ENCODE measurements at places on chromosomes 7 and 10.

DNA sequence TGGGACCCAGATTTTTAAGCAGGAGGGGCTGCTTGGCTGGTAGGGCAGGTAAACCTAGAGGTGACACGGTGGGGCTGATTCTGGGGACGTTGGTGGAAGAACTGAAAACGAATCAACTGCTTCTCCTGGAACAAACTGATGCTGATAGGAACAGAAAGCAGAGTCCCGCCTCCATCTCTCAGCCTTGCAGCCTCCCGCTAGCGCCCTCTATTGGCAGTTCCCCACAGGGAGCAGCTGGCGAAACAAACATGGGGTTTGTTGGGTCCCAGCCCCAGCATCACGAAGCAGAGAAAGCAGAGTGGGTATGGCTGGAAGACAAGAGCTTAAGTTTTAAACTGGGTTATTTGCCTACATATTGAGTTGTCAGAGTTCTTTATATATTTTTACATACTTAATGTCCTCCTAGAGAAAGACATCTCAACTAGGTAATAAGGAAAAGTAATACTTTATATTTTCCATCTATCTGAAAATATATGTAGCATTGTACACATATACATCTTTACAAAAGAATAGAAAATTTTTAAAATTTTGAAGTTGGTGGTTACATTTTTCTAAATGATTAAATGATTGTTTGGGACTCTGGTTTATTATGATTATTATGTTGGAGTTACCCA is 42.3 kb upstream of the FOXI2 start:
- DNase-seq, result peak; percentile 65

GRCh38 chr7:26492816-26493215 is 201.2 kb downstream of the SNX10 start:
- DNase-seq, result no peak

GRCh38 chr10:89440226-89441009 is 26.1 kb downstream of the IFIT5 start:
- no peak for DNase-seq

- DNase-seq, result no peak
Measured at GRCh38 chr10:14616955-14617730, 157.6 kb downstream of the FAM107B start.

GRCh38 chr7:143256932-143257331 is 6.3 kb upstream of the GSTK1 start:
- no peak for DNase-seq

DNA sequence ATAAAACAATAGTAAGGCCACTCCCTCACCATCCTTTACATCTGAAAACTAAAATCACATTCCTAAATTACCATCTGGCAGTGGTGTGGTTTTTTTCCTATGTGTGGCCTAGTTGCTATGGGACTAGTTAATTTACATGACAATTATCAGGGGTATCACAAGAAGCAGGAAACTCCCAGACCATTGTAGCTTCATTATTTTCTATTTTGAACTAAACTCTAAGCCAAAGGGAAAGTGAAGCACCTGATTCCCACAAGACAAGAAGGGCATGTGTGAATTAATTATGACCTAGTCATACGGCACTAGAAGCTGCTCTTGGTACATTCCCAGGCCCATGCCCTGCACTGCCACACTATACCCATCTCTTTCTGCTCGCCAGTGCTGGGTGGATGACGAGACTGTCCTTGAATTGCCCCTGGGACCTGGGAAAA is 103.4 kb downstream of the ATXN7L1 start:
- no peak for DNase-seq

DNA sequence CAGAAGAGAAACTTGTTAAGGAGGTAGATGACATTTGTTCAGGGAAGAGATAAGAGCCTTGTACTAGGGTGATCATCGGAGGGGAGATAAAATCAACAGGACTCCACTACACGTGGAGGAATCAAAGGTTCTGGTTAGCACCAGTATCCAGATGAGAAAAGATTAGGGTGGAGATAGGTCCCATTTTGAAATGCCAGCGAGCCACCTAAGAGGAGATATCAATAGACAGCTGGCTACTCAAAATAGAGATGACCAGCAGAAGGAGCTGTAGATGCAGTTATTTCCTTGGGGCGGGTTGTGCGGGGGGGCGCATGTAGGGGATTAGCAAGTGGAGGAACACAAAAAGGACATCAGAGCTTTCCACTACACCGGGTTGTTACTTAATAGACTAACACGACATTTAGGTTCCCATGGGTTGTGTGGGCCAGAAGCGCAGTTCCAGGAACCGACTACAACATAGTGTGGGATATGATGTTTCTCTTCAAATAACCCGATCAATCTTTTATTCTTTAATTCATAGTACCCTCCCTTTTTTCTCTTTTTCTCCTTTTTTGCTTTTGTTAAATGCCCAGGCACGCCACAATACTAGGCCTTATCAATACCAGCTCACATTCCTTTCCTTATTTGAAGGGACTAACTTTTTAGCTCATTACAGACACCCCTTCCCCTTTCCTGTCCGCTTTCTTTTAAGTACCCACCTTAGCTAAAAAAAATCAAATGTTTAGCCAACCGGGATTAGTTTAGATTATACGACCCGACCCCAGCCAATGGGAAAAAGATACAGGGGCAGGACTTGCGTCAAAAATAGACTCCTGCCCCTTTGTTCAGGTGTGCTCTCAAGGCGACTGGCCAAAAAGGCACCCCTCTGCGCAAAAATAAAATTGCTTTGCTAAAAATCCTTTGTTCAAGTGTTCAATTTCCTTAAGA is 2.0 kb upstream of the KIF11 start:
- peak; percentile 59 for DNase-seq

- DNase-seq, result no peak
Measured at GRCh38 chr10:24727786-24728185, 4.1 kb upstream of the ARHGAP21 start.

DNA sequence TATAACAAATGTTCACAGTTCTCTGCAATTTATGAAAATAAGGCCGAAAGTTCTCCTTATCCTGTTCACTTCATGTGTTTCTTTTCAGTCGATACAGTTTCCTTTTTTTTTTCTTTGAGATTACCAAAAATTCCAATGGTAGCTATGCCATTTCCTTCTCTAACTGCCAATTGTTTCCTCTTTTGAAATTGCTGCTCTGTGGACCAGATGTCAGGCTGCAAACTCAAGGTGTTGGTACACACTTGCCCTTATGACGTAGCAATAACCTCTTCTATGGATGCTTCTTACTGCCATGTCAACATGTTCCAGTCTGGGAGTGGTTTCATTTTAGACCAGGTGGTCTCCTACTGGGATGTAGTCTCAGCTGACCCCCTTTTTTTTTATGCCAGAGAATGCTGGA is 52.9 kb downstream of the CASD1 start:
- DNase-seq, result no peak

DNA sequence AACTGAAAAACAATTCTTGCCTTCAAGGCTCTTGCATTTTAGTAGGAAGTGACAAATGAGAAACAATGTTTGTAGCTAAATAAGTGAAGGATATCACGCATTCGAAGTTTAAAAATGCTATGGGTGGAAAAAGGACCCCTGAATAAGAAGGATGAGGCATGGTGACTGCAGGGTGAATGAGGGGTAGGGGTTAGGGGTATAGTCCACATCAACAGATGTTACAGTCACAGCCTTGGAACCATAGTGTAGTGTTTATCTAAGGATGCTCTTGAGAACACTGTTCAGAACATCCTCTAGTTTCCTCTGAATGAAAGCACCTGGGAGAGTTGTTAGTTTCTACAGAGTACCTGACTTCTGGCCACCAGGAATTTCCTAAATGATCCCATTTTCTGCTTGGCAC is 157.0 kb downstream of the RELN start:
- no peak for DNase-seq
